GM12891 (cell line): ENCODE measurements at places on chromosomes 5 and 9.

DNA sequence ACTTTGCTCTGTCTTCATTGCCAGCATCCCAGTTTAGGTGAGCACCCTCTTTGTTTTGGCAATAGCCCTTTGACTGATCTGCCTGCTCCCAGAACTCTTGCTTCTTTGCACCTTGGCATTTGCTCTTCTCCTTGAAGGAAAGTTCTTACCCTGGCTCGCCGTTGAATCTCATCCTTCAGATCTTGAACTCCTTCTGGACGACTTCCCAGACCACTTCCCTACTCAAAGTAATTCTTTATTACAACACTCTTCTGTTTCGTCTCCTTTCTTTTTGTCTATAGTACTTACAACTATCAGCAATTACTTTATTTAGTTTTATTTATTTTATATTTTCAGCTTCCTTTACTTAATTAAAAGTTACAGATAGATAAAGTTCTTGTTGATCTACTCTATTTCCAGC lies 1510.1 kb downstream of the MAT2B start:
- DNase-seq = no peak

GRCh38 chr9:131227959-131228460 lies 48.3 kb downstream of the FAM78A start:
- DNase-seq = no peak

GRCh38 chr5:108878756-108879155 lies 131.1 kb downstream of the FER start:
- no peak for DNase-seq

DNA sequence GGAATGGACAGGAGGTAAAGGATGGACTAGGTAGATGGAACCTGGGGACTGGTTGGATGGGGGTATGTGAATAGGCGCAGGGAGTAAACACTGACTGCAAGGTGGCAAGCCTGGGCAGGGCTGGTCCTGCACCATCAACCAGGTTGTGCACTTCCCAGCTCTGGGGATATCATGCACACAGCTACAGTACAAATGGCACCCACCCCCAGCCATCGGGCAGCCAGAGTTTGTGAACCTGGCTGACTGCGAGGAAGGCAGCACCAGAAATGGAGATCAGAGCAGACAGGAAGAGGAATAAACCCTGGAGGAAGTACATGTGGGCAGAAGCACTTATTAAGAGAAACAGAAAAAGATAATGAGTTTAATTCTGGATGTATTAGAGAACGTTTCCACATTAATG lies 229.1 kb downstream of the ESM1 start:
- no peak for DNase-seq

DNA sequence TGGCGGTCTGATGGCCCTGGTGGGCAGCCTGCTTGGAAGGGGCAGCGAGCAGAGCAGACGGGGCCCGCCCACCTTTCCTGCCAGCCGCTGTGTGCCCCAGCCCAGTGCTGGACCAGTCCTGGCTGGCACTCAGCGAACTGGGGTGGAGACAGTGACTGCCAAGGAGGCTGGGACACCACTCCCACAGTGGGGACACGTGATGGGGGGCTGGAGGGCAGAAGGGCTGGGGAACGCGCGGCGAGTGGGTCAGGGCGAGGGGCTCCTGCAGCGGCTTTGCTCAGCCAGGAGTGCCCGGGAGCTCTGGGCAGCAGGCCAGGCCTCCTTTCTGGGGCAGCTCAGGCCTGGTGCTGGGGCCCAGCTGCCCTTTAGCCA lies 19.5 kb downstream of the NCS1 start:
- DNase-seq = no peak

DNA sequence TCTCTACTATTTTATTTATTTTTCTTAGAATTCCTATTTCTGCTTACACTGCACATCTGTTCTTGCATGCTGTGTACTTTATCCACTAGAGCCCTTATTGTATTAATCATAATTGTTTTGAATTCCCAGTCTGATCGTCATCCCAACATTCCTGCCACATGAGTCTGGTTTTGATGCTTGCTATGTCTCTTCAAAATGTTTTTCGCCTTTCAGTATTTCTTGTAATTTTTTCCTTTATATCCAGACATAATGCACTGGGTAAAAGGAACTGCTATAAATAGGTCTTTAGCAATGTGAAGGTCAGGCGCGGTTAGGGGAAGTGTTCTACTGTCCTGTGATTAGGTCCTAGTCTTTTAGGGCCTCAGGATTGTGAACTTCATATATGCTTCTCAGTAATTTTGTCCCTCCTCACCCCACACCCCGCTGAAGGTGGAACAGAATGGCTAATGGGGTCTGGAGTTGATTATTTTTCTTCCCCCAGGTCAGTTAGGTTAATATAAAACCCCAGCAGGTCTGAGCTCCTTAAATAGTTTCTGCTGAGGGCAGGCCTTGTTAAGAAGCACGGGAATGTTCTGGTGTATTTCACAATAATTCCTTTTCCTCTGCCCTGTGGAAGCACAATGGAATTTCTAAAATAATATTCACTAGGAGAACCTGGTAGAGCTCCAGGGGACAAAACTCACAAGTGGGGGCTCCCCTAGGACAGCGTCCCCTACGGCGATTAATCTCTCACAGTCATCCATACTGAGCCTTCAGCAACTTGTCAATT lies 146.6 kb upstream of the TUT7 start:
- no peak for DNase-seq

DNA sequence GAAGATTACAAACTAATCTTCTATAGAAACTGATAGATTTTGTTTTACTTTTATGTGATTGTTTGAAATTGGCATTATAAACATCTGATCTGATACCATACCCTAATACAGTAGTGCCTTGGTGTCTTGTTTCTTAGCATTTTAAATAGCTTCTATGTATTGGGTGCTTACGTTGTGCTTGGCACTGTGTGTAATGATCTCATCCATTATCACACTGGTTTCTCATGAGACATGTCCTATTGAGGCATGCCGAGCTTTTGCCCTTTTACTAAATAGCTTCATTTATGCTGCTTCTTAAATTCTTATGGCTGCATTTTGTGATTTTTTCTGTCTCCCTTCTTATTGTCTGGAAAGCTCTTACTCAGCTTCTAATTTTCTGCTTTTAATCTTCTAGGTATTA lies 48.2 kb upstream of the TLR4 start:
- DNase-seq = no peak

DNA sequence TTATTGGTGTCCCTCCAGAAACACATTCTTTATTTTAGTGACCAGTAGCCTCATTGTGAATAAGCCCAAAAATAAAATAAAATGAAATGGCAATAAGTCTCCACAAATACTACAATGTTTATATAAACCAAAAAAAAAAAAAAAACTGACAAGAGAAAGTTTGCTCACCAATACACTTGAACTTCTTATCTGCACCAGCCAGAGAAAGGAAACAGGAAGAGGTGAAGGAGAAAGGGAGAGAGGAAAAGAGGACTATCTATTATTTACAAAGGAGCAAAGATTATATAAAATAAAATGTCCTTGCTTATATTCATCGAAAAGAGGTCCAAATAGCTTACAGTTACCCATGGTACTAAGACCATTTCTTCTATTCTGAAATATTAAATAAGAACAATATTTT lies 176.4 kb upstream of the CCNG1 start:
- DNase-seq = no peak

- no peak for DNase-seq
Measured at GRCh38 chr5:155147222-155147621, 133.7 kb downstream of the KIF4B start.

GRCh38 chr9:6673326-6674025 lies 27.9 kb upstream of the GLDC start:
- no peak for DNase-seq

DNA sequence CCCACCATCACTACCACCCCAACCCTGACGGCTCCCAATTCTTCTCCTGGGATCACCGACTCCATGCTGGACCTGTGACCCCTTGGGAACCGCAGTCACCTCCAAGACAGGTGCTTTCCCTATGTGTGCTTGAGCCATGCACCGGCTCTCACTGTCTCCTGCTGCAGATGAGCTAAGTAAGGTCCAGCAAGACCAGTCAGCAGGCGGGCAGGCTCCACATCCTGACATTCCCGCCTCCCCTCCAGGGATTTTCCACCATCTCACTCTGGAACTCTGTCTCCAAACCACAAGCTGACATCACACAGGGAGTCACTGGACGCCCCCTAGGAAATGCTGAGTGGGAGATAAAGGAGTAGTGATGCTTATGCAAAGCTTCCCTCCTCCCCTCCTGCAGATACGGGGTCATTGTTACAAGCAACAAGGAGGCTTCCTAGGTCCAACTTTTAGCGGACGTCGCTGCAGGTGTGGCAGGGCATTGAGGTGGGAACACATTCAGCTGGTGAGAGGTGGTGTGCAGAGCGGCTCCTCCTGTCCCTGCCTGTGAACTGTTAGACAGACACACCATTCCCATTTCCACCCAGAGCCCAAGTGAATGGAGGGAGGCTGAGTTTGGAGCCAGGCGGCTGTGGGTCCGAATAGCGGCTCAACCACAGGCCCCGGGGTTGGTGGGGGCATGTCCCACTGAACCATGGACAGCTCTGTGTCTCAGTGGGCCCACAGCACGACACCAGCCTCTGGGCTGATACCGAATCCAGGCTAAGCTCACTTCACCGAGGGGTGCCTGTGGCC lies 129.2 kb upstream of the PHYKPL start:
- no peak for DNase-seq

DNA sequence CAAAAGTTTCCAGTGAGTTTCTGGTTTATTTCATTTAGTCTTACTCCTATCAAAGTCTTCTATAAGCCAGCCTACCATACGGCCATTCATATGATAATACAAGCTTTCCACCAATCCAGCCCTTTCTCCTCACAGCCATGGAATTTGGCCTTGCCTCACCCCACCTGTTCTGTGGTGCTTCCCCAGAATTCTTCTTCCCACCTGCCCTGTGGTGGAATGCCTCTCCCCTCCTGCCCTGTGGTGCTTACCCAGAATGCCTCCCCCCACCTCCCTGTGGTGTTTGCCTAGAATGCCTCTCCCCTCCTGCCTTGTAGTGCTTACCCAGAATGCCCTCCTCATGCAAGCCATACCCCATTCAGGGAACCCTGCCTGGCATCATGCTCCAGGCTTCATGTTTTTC lies 90.3 kb upstream of the APC start:
- no peak for DNase-seq

DNA sequence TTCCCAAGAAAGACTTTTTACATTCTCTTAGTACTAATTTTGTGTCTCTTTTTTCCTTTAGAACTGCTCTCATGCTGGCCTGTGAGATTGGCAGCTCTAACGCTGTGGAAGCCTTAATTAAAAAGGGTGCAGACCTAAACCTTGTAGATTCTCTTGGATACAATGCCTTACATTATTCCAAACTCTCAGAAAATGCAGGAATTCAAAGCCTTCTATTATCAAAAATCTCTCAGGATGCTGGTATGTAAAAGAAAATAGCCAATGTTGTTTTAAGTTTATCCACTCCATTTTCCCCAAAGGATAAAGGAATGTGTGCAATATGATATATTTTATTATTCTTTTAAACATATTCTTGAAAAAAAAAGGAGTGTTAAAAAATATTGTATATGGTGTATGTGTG lies 27.3 kb upstream of the TTC23L start:
- no peak for DNase-seq

- DNase-seq = no peak
Measured at GRCh38 chr5:80916676-80917075, 43.5 kb upstream of the RASGRF2 start.

DNA sequence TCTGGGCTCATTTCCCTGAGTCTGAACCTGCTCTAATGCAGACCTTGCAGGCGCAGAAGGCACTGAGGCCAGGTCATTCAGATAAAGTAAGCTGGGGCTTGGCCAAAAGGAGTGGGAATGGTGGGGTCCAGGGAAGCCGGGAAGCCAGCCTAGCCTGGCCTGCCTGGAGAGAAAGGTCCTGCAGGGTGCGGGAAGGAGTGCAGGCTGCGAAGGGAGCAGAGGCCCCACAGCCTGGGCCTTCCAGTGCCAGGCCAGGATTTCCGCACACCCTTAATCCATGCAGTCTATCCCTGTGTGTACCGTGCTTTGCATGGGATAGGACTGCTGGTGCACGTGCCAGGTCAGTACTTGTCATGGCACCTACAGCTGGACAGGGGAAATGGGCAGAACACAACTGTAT lies 3.6 kb upstream of the STING1 start:
- no peak for DNase-seq

DNA sequence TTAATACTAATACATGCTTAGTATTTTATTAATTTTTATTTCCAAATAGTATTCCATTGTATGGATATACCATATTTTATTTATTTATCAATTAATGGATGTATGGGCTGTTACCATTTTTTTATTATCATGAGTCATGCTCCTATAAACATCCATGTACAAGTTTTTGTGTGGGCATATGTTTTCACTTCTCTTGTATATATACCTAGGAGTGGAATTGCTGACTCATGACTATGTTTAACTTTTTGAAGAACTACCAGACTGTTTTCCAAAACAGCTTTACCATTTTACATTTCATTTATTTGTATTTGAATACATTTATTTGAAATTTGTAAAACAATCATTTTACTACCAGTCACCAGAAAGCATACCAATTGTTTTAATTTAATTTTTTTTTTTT lies 14.1 kb upstream of the LRRC19 start:
- no peak for DNase-seq

- no peak for DNase-seq
Measured at GRCh38 chr5:31397926-31398557, 133.9 kb downstream of the DROSHA start.

DNA sequence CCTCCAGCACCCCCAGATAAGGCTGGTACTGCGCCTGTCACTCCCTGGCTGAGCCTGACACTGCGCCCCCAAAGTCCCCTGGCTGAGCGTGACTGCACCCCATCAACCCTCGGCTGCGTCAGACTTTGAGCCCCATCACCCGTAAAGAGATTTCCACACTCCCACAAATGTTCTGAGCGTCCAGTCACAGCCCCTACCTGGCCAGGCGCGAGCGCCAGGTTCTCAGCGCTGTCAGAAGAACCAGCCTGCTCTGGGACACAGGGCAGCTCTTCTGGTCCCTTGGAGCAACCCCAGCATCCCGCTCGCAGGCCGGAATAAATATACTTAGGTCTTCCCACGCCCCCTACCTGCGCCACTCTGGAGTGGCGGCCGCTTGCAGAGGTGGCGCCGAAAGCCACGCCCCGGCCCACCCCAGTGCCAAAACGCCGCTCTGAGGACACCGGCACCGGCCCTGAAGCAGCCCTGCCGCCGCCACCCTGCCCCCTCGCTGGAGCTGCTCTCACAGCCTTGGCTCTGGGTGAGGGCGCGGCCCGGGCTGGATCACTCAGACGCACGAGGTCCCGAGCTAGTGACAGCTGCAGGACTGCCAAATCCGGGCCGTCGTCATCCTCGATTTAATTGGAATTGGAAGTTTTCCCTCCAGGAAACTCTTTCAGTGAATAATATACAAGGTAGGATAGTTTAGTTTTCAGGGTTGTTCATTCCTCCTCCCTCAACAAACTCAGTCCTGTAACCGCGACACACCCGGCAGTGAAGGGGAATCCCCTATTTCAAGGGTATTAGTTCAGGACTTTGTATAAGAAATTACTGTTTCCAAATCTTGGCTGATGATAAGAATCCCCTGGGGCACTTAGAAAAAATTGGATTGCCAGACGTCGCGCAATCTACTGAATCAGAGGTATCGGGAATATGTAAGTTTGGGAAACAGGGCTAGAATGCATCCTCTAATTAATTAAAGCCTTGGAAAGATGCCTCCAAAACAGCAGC lies 1.2 kb upstream of the CEMIP2 start:
- peak; percentile 21 for DNase-seq
